ENCODE measurements at places on chromosomes 2 and 18.

GRCh38 chr2:26772064-26773001 is 8.2 kb downstream of the SLC35F6 start:
- DNase-seq, result no peak

DNA sequence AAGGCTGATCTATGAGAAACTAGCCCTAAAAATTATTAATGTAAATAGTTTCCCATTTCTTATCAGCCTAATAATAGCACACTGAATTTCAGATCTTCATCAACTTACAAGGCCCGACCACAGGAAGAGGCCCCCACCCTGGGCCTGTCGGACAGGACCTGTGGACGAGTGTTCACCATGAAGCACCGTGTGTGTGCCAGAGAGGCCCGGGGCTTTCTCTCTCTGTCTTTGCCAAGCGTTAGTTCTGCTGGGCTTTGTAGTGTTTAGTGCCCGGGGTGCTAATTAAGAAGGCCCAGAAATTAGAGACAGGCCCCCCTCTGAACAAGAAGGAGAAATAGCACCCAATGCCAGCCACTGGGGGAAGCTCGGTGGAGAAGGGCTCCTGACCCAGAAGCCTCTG is 265.7 kb downstream of the TWIST2 start:
- no peak for DNase-seq

- DNase-seq, result no peak
These were observed 133.2 kb downstream of the ARHGAP15 start for GRCh38 chr2:143262389-143262788.

DNA sequence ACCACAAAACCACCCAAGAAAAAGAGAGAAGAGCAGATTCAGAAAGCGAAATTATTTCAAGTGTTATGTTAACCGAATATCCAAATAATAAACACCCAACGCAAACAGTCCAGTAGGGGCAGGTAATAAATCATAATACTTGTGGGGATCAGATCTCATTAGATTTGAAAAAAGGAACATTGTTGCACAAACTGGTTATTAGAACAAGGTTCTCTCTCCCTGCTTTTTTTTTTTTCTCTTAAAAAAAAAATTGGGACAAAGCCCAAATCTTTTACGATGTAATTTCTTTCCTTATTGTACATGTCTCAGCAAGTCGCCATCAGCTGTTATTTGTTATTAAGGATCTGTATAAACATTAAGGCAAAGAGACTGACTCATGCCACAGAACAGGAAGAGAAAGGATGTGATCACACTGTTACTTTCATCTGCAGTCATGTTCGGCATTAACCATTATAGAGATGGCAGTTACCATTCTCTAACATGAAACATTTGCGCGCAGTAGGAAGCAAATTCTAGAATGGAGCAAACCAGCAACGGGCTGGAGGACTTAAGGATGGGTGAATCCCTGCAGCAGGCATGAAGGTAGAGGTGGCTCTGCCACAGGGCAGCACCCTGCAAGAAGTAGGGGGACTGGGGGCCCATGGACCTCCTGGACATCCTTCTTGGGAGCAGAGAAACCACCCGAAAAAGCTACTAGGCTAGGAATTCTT is 42.0 kb downstream of the EPHA4 start:
- DNase-seq, result no peak

- DNase-seq, result no peak
These were observed 151.3 kb downstream of the NEDD4L start for GRCh38 chr18:58195278-58195765.
